SW 1271 (cell line): ENCODE measurements at places on chromosomes 13 and 19.

DNA sequence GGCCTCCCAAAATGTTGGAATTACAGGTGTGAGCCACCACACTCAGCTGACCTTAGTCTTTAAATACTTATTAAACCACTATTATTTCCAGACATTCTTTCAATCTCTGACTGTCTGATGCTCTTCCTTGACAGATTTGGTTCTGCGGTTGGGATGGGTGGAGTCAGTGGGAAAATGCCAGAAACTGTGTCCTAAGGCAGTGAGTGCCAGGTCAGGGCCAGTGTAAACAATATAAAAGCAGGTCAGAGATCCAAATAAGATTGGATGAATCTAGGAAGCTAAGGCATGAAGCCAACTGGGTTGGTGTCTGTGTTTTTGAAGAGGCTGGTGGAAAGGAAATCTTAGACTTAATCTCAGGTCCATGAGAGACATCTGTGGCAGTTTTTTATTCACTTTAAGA lies 74.7 kb downstream of the KLF5 start:
- DNase-seq, result no peak

DNA sequence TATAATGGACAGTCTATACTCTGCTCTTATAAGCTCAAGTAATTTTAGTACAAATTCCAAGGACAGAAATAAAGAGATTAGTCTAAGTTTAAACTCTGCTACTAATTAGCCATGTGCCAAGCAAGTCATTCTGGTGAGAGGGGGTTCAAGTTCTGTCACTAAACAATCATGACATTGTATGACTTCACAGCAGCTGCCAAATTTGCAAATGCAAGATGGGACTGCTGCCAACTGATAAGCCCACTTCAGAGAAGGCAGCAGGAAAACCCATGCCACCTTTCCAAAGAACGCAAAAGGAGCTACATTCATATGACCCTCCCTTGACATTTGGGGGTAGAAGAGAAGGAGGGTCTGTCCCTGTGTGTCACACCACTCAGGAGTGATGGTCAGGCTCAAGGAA lies 60.7 kb upstream of the RFXAP start:
- no peak for DNase-seq

DNA sequence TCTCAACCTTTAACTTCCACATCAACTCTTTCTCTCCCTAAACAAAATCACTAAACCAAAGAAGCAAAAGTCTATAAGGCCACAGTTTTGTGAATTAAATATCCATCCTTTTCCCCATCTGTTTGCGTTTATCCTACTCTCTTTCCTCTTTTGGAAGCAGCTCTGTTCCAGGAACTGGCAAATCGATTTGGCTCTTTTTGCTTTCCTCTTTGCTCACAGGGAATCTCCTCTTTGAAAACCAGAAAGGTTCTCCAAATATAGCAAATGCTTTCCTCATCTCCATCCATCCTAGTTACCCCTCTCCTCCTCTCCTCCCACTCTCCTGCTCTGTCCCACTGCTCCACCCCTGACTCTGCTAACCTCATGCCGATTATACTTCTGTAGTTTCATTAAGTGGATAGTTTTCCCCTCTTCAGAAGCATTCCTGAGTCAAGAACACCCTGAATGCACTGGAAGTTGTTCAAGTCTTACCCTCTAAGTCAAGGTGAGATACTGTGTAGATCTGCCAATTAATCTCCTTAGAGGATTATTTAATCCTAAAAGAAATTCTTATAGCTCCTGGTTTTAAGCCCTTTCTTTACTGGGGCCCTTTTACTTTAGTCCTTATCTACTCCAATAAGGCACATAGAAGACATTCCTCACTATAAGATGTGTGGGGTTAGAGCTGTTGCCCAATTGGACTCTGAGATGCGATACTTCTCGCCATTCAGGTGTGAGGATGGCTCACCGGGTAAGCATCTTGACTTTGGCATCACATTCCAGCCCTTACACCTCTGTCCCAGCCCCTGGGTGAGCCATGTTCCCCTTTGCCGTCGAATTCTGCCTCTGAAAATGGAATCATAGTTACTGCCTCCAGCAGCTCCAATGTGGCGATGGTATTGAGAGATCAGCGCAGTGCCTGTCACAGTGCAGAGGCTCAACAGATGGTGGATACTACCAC lies 67.6 kb downstream of the COL4A2 start:
- DNase-seq, result no peak

DNA sequence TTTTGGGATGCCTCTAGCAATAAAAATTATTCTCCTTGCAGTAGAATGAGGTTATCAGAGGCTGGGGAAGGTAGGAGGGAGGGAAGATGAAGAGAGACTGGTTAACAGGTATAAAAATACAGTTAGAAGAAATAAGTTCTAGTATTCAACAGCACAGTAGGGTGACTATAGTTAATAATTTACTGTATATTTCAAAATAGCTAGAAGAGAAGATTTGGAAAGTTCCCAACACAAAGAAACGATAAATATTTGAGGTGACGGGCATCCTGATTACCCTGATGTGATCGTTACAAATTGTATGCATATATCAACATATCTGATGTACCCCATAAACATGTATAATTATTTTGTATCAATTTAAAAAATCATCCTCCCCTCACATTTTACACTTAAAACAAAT lies 93.8 kb downstream of the CDADC1 start:
- DNase-seq, result no peak

DNA sequence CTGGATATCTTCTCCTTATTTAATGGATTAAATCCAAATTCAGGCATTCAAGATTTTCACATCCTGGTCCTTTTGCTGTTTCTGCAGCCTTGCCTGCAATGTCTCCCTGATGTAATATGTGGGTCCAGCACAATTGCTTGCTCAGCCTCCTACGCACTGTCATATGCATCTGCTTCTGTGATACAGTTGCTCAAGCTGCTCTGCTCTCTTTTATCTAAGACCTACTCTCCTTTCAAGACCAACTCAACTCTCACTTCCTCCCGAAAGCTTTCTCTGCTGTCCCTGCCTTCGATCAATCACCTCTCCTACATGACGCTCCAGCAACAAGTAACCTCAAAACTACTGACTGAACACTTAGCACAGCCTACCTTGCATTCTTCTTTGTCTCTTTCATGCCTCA lies 138.2 kb downstream of the DCLK1 start:
- no peak for DNase-seq

- DNase-seq, result no peak
Measured at GRCh38 chr13:46516599-46517338, 36.2 kb upstream of the LRCH1 start.

- no peak for DNase-seq
Measured at GRCh38 chr19:31330237-31330636, 19.0 kb downstream of the TSHZ3 start.

DNA sequence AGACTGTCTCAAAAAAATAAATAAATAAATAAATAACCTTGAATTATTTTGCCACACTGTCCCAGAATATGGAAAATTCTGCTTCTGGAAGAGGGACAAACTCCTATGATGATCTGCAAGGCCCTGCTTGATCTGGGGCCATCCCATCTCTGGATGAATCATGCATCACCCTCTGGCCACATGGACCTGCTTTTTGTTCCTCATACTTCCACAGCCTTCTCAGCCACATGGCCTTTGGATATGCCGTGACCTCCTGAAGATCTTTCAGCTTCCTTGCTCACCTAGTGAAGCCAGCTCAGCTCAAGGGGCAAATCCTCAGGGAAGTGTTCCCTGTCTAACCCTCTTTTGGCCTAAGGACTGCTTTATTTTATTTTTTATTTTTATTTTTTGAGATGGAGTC lies 10.3 kb downstream of the IER2 start:
- DNase-seq, result no peak

GRCh38 chr19:10769533-10770491 lies 51.9 kb downstream of the DNM2 start:
- no peak for DNase-seq

- no peak for DNase-seq
Measured at GRCh38 chr19:57004418-57004817, 115.4 kb upstream of the USP29 start.

- no peak for DNase-seq
Measured at GRCh38 chr13:73497430-73497829, 438.6 kb downstream of the KLF5 start.

- peak; percentile 31 for DNase-seq
Measured at GRCh38 chr19:49570138-49570856, 10.1 kb downstream of the NOSIP start.

- no peak for DNase-seq
Measured at GRCh38 chr19:10749435-10750384, 31.8 kb downstream of the DNM2 start.

DNA sequence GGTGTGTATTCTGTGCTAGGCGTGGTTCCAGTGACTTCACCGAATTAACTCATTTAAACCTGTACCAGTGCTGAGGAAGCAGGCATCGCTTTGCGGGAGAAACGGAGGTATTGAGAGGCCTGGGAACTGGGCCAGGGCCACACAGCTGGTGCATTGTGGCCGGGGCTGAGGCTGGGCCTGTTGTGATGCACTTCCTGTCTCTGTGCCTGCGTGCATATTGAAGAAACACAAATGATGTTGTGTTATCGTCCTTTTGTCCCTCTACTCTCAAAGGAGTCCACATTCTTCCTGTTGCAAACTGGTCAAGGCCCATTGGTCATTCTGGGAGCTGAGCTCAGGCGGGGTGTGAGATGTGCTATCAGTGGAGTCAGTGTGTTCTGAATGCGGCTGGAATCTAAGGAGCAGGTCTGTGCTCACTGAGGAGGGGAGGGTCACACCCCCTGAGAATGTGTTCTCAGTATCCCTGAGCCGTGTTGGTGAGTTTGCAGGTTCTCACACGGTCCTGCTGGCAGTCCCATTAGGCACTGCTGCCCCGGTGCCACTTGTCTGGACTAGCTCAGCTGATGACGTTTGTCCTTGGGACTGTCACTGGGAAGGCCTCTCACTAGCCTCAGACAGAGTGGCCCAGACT lies 62.1 kb downstream of the ARHGEF7 start:
- no peak for DNase-seq

- DNase-seq, result no peak
Measured at GRCh38 chr13:25224151-25224550, 52.1 kb upstream of the AMER2 start.

GRCh38 chr13:32031815-32032370 lies 319 bp downstream of the FRY start:
- no peak for DNase-seq

- DNase-seq, result no peak
Measured at GRCh38 chr13:112751617-112752016, 61.8 kb downstream of the ATP11A start.

DNA sequence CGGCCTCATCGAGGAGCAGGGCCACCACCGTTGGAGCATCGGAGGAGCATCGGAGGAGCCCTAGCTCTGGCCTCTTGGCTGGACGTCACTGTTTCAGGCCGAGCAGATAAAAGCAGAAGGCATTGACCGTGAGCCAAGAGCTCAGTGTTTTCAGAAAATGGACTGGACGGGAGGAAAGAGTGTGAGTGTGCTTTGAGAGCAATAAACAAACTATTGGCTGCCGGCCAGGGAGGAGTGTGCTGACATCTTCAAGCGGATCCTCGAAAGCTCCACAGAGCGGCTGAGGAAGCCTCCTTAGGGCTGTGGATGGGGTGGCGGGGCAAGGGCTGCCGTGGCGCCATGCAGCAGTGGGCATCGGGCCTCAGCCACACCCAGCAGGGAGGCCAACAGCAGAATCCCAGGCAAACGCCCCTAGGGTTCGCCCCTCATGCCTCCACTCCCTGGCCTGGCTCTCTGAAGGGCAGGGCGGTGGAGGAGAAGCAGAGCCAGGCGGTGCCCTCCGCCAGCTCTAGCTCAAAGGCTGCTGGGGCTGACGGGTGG lies 41.8 kb downstream of the IRS2 start:
- DNase-seq, result no peak

- DNase-seq, result no peak
Measured at GRCh38 chr13:21075011-21075378, 13.6 kb upstream of the LATS2 start.

DNA sequence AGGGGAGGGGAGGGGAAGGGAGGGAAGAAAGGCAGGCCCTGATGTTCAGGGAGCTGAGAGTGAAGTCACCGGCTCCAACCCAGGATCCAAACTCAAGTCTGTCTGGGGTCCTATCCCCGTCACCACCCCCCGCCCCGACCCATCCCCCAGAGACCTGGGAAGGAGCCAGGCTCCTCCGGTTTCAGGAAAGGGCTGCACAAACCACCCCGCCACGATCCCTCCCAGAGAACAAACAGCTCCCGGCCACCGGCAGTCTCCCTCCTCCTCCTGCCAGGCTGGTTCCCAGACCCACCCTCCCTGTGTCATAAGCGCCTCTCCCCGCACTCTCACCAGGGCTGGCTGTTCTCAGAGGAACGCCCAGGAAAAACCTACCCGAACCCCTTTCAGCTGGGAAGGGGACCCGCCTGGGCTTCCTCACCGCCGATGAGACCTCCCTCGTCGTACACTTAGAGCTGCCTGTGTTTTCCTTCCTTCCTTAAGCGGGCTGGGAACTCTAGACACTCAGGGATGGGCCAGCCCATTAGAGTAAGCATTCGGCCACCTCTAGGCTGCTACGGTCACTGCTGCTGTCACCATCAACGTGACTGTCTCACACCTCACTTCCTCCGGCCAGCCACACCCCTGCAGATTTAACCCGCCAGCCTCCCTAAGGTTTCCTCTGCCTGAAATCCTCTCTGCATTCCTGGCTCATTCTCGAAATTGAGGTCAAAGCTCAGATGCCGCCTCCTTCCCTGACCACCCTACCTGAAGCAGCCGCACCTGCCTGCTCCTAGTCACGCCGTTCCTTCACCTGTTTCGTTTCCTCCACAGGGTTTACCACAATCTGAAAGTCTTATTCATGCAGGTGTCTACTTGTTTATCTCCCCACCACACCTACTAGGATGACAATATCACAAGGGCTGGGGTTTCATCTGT lies 6.3 kb upstream of the RDH13 start:
- DNase-seq, result peak; percentile 55

GRCh38 chr13:45482571-45483173 lies 17.9 kb downstream of the COG3 start:
- DNase-seq, result peak; percentile 20

- DNase-seq, result no peak
Measured at GRCh38 chr19:5934774-5935472, 20.9 kb downstream of the CAPS start.

DNA sequence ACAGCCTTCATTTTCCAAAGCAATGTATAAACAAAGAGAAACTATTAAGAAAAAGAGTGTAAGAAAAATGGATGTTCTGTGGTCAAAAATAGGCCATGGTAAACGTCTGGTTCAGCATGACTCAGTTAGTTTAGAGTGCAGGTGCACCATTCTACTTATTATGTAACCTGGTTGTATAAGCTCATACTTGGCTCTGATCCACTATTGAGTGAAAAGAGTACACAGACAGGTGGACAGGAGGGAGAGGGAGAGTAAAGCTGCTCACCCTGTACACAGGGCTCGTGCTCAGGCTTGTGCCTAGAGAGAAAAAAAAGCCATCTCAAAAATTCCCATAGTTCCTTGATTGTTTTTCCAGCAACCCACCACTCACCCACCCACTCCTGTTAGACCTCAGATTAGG lies 85.8 kb upstream of the ZNF91 start:
- no peak for DNase-seq

GRCh38 chr13:46126056-46126455 lies 21.2 kb upstream of the CPB2 start:
- DNase-seq, result no peak
